Fibroblast of villous mesenchyme (primary cell): ENCODE measurements at places on chromosomes 1 and 21. TPM values are rescaled to one million over a fixed set of nuclear protein-coding genes. Genes with fewer than 3 reads are reported as not detected.

BMP8B gene
- under 0.01 TPM in 1 of 2 replicates, not detected in the other for total RNA-seq

DISC1 gene
- total RNA-seq = 9.9 and 10.0 TPM in 2 replicates

LCE3E gene
- not detected in 2 replicates for total RNA-seq

RIMKLA gene
- total RNA-seq = under 0.01 TPM in 1 of 2 replicates, not detected in the other

CA6 gene
- not detected in 2 replicates for total RNA-seq

POU3F1 gene
- under 0.01 TPM in 1 of 2 replicates, not detected in the other for total RNA-seq

DR1 gene
- total RNA-seq = 27.7 and 45.8 TPM in 2 replicates

RPL11 gene
- 521 and 592 TPM in 2 replicates for total RNA-seq

PPP2R5A gene
- total RNA-seq = 21.9 and 29.4 TPM in 2 replicates

ANGPTL1 gene
- total RNA-seq = 2.6 and 4.3 TPM in 2 replicates

DNA sequence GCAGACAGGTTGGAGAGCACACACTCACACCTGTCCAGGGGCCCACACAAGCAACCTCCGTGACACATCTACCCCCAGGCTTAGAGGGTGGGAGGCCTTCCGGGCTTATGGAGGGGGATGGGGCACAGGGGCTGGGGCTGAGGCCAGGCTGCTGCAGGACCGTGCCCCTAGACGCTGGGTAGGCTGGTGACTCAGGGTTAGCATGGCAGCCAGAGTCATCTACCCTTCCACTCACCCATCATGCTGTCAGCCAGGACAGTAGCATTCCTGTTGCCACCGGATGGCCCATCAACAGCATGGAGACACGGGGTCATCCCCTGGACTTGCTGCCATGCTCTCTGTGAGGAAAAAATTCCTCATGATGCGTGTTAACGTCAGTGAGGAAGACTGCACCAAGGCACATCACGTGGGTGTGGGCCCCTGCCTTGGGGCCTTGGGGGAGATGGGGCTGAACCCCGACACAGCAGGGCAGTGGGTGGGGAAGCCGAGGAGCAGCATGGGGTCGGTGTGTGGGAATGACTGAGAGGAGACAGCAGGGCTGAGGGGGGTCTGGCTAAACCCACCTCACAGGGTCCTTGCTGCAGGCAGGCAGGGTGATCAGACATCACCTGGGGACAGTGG is 52.8 kb downstream of the WNT9A start:
- DNase-seq = no peak

DNA sequence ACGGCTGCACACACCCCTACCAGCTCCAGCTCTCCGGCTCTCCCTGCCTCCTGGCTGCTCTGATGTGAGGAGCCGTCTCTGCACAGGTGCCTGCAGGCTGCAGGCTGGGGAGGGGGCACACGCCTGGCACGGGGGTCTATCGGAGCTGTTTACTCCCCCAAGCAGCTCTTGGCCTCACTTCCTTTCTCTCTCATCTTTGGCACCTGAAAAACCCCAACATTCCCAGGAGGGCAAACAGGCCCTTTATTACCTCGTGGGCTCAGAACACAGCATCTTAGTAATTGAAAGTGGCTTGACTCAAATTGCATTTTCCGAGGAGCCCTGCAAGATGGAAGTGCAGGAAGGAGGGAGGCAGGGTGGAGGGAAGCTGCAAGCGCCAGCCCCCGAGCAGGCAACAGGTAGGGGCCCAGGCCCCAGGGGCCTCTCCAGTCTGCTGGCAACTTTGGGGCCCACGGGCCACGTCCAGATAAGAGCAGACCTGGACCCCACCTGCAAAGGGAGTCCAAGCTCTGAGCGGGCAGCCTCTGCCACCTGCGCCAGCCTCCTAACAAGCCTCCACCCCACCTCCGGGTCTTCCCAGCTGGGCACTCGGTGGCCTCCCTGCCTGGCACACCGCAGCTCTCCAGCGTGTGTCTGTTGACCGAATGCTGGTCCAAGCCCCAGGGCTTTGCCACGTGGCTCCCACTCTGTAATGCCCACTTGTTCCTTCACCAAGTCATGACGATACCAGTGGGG is 263.6 kb upstream of the VAMP3 start:
- no peak for DNase-seq

DNA sequence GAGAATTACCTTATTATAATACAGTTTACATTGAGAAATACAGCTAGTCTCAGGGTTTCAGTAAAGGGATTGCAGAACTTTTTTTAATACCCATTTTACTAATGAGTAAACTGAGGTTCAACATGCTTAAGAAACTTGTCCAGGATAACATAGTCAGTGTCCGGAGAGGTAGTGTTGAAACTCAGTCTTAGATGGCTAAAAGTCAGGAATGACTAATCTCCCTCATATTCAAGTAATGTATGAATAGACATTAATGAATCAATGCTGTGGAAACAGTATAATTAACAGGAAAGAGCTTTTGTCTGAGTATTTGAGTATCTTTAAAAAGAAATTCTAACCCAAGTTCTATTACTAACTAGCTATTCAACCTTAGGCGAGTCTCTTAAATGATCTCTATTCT is 397.6 kb downstream of the PLA2G4A start:
- no peak for DNase-seq

DNA sequence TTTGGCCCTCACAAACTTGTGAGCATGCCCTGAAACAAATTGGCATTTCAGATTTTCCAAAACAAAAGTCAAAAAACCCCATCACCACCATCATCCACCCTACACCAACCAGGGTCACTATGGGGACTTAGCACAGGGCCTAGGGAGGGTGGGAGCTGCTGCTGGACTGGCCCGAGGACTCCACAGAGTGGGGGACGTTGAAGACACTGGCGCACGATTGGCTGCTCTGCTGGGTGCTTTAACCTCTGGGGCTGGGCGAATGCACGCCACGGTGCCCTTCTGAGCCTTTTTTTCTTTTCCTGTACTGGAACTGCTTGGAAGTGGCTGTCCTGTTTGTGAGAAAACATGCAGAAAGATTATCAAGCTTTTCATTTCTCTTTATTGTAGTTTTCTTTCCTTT is 92.8 kb downstream of the CD247 start:
- no peak for DNase-seq

- DNase-seq = no peak
These were observed 157.3 kb upstream of the LRRC7 start for GRCh38 chr1:69410457-69410850.

DNA sequence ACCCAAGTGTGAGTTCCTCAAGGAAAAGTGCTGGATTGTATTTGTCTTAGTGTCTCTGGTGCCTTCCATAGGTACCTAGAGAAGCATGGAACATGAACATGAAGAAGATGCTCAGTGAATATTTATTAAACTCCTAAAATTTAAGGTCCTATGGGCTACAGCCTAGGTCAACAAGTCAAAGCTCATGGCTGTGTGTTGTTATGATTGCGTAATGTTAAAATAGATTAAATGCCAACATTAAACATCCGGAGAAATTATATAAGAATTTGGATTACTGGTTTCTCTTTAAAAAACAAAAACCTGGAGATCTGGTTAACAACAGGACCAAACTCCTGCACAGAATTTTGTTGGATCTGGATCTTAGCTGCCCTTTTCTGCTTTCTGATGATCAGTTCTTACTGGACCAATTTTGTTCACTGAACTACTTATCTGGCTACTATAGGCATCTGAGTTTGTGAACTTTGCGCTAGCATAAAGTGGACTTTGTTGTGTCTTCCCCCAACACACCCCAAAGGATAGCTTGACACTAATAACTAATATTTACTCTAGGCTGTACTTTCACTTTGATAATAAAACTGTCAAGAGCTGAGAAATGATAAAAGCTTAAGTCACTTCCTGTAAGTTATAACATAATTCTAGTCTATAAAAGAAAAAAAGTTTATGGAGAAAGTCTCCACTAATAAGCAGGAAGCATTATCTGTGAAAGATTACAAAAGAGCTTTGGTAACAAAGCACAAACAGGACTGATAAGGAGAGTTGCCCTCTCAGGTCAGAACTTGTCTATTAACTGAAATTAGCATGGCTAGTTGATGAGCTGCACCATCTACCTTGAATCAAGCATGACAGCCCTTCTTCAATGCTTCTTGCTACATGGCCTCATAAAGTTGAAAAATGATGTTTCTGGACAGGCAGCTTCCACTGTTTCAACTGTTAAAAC is 20.7 kb downstream of the F5 start:
- peak; percentile 34 for DNase-seq

- no peak for DNase-seq
These were observed 238.5 kb downstream of the TTLL7 start for GRCh38 chr1:83760226-83761021.

DNA sequence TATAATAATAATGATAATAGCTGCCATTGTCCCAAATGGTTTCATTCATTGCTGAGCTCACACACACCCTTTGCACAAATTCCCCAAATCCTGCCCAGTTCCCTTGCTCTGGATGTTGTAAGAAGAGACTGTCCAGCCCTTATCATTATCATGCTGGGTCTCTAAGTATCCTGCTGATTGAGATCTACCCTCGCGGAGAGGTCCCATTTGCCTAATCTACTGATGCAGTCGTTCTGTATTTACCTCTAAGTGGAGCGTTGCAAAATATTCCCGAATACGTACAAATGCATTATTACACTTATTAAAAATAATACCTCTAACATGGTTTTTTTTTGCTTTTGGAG is 51.2 kb downstream of the TNFRSF8 start:
- no peak for DNase-seq

- DNase-seq = peak; percentile 88
These were observed 40.4 kb upstream of the GOLT1A start for GRCh38 chr1:204254031-204254661.

GRCh38 chr1:108199201-108199691 is 897 bp downstream of the SLC25A24 start:
- DNase-seq = peak; percentile 30

- no peak for DNase-seq
These were observed 75.3 kb upstream of the PALMD start for GRCh38 chr1:99570486-99571089.

DNA sequence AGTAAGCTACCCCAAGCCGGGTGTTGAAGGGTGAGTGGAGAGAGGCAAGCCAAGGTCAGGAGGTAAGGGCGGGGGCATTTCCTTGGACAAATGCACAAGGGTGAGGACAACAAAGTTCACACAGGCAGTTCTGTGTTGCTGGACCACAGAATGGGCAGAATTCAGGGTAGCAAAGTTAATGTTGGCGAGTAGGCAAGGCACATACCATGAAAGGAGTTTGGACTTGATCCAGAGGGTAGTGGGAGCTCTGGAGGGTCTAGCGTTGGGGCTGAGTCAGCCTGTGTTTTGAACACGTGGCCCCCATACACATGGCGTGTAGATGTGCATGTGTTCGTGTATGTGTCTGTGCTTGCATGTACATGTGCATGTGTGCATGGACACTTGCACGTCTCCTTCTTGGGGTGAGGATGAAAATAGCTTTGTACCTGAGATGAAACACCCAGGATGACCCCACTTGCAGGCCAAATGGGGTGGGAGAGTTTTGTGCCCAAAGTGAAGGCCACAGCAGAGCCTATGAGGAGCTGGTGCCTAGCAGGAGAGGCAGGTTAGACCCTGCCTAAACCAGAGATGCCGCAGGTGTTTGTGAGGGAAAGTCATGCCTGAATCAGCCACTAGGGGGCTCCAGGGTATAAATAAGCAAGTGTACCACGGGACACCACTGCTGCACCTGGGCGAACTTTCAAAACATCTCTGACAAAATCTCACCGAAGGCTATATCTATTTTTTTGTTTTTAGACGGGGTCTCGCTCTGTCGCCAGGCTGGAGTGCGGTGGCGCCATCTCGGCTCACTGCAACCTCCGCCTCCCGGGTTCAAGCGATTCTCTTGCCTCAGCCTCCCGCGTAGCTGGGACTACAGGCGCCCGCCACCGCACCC is 21.8 kb downstream of the SLC27A3 start:
- peak; percentile 73 for DNase-seq

DNA sequence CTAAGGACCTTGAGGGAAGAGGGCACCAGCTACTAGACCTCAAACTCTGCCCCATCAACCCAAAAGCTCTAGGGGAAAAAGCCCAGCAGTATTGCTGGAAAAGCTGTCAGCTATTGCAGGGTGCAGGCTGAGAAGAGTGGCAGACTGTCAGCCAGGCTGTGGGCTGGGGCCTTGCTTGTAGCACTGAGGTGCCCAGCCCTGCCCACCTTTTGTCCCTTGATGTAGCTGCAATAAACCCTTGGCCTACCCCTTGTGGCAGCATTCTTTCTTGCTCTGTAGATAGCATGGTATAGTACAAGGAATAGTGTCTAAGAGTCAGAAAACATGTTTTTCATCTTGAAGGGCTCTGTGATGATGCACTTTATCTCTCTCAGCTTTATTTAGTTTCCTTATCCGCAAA is 39.4 kb downstream of the CDC14A start:
- DNase-seq = no peak

GRCh38 chr1:167518331-167518700 is at the start of gene CD247:
CD247 (minus strand) TSS chr1:167518529; CDS start chr1:167518465, 64 bp downstream.
- DNase-seq = no peak

GRCh38 chr1:238465449-238465848 is 574.7 kb upstream of the ZP4 start:
- peak; percentile 58 for DNase-seq

DNA sequence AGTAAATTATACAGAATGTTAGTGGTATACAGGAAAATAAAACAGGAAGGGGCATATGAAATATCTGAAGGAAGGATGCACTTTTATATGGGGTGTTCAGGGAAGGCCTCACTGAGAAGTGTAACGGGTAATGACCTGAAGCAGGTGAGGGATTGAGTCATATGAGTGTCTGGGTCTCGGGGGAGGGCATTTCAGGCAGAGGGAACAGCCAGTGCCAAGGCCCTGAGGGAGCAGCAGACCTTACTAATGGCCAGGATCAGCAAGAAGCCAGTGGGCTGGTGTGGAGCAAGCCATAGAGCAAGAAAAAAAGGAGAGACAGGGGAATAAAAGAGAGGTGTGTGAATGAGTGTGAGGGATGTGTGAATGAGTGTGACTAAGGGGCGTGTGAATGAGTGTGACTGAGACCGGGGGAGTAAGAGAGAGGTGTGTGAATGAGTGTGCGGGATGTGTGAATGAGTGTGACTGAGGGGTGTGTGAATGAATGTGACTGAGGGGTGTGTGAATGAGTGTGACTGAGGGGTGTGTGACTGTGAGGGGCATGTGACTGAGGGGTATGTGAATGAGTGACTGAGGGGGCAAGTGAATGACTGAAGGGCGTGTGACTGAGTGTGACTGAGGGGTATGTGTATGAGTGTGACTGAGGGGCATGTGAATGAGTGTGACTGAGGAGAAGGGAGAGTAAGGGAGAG is 107.2 kb downstream of the GLIS1 start:
- DNase-seq = no peak

DNA sequence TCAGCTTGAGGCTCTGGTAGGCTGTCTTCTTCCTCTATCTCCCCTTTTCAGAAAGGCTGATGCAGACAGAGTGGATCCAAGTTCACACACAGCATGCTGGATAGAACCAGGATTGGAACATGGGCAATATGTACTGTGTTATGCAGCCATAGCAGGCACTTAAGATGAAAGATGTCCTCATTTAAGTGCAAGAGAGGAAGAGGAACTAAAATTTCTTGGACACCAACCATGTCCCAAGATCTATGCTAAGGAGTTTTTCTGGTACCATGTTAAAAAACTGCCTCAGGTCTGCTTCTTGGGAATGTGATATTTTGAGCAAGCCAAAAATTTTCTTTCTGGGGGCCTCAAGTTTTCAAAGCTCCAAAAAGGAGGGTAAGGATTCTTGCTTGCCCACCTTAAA is 1.2 kb downstream of the SDHB start:
- DNase-seq = no peak

- DNase-seq = no peak
These were observed 549.1 kb downstream of the PTBP2 start for GRCh38 chr1:97270508-97271307.

- DNase-seq = peak; percentile 10
These were observed 139.0 kb downstream of the HS2ST1 start for GRCh38 chr1:87053446-87053845.
